ENCODE measurements at places on chromosomes 13 and 19.

DNA sequence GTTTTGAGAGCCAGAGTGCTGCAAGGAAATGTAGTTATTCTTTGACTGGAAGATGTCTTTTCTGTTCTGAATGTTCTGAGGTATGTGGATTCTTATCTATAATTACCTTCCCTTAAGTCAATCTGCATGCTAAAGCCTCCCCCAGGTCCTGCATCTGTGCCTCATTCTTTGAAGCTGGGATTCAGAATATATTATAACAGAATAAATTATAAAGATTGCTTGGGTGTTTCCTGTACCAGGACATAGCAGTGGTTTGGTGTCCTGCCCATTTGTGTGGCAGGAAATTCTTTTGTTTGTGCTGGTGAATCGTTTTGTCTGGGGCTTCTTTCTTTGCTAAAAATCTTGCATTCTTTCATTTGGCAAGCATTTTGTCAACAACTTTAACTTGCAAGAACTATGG lies 60.2 kb downstream of the ITGBL1 start:
- no peak for DNase-seq

DNA sequence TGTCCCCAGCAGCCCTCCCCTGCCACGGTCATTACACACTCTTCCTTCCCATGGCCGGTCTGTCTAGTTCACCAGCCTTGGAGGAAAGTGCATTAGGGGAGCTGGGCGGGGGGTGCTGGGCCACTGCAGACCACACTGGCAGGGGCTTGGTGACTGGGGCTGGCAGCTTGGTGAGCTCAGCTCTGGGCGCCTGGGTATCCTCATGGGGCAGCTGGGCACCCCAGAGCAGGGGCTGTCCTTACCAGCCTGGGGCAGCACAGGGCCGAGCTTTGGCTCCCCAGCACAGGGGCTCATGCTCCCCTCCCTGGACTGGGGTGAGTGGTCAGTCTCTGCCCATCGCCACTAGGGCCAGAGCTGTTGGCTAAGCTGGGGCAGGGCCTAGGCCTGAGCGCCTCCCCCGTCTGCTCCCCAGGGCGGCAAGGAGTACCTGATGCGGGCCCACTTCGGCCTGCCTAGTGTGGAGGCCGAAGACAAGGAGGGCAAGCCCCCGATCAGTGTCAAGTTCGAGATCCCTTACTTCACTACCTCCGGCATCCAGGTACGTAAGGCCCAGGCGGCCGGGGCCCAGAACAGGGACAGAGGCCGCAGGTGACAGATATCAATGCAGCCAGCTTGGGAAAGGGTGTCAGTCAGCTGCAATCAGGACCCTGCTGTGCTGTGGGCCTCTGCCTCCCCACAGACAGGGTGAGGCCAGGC lies 35.5 kb downstream of the AP1M1 start:
- DNase-seq: no peak

DNA sequence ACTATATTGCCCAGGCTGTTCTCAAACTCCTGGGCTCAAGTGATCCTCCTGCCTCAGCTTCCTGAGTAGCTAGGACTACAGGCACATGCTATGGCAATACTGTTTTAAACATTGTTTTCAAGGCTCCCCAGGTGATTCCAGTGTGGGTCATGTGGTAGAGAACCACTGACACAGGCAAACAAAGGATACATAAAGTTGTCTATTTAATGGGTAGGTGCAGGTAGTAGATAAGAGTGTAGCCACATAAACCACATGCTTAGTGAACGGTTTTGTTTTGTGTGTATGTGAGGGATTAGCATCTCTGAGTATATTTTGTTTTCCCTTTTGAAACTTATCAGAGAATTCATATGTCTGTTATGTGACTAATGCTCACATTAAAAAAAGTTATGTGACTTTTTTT lies 36.7 kb downstream of the USPL1 start:
- DNase-seq: no peak

GRCh38 chr19:15556634-15557181 lies 48.4 kb downstream of the CYP4F22 start:
- DNase-seq: no peak
